Mesenchymal stem cell (in vitro differentiated cells and primary cell): ENCODE measurements at places on chromosomes 4 and X.
A peak's percentile ranks its signal among the peaks of the same experiment; 100 is the strongest.

DNA sequence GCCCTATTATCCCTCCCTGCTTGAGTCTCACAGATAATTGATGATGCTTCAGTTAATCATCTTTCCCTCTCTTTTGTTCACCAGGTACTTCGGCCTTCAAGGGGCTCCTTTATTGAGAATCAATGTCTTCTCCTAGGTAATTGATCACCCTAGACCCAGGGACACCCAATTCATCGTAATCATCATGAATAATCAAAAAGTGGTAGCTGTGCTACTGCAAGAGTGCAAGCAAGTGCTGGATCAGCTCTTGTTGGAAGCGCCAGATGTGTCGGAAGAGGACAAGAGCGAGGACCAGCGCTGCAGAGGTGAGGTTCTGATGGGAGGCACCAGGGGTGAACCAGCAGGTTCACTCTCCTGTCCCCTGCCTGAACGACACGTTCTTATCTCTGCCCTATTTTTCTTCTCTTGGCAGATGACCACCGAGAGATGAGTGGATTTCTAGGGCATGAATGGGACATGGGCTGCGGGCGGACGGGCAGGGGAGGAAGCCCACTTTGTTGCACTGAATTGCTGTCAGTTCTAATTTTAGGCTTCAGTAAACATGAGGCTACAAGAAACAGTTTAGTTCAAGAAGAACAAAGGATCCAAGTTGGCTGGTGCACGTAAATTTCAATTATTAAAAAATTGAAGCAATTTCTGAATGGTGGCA is 80.5 kb downstream of the ALPK1 start:
- no peak for DNase-seq

DNA sequence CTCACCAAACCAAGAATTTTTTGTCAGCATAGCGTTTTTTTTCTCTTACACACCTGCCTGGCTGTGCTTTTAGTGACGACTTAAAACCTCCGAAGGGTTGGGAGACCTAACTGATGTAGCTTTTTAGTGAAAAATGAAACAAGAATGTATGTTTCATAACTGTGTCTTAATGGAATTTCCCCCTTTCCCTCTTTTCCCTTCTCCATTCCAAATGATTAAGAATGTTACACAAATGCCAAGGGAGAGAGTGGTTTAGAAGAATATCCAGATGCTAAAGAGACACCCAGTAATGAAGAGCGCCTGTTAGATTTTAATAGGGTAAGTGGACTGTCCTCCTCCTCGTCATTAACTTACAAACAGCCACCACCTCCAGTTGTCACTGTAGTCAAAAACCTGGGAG is 33.2 kb upstream of the TBC1D14 start:
- DNase-seq, result no peak

DNA sequence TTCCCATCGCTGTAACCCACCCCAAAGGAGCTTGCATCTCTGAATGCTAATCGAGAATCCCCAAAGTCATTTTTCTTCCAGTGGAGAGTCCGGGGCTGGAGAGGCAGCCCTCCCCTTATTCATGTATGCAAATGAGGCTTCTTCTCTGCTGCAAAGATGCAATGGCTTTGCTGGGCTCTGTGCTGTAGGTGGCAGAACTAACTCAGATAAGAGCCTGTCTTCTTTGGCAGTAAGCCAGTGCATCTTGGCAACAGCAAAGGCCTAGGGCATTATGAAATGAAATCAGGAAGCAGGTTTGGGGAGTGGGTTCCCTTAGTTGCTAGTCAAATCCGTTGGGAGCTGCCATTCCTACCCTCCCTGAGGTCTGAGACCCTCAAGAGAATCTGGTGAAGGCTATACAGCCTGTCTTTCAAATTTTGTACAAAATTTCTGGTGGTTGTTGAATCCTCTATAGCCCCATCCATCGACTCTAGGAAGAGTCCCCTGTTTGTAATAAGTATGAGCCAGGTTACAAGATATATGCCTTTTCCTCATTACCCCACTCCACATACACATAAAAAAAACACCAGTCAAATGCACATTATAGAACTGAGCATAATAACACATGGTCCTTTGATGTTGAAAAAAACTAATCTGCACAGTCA is 290.6 kb upstream of the TAPT1 start:
- peak; percentile 63 for DNase-seq

DNA sequence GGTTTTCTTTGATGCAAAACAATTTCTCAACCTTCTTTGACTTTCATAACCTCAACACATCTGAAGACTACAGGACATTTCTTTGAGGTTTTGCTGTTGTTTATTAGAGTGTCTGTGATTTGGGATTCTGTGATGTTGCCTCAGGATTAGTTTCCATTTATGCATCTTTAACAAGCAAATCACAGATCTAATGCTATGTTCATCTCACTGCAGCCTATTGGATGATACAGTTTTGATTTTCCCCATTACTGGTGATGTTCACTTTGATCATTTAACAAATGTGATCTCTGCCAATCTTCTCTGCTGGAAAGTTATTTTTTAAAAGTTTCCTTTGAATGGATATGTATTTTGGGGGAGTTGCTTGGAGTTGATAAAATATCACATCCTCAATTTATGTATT is 624.9 kb upstream of the HS3ST1 start:
- no peak for DNase-seq

- DNase-seq, result peak; percentile 3
These were observed 19.4 kb upstream of the ATP8A1 start for GRCh38 chr4:42676066-42676951.

DNA sequence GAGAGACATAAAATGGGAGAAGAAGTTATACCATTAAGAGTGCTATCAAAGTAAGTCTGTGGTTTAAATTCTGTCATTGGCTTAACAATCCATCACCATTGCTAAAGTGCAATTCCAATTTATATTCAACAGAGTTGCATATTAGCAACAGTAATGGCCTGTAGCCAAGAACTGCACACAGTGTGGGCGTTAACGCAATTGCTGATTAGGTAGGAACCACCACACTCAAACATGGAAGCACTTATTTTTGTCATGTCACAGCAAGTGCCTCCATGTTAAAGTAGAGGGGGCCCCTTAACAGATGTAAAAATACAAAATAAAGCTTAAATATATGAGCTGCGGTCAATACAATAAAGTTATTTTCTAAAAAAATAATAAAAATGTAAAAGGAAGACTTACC is 10.8 kb downstream of the LARP7 start:
- no peak for DNase-seq
